Tibial nerve (tissue), 4 donors: ENCODE measurements at places on chromosomes 5 and 9. TPM values are rescaled to one million over a fixed set of nuclear protein-coding genes. Genes with fewer than 3 reads are reported as not detected.

GRCh38 chr9:137429974-137430722 is 7.0 kb downstream of the NOXA1 start:
- no peak for DNase-seq

Gene PCDHGA5
- total RNA-seq, result 13.2 TPM

Gene NUTM2F
- total RNA-seq, result not detected

DNA sequence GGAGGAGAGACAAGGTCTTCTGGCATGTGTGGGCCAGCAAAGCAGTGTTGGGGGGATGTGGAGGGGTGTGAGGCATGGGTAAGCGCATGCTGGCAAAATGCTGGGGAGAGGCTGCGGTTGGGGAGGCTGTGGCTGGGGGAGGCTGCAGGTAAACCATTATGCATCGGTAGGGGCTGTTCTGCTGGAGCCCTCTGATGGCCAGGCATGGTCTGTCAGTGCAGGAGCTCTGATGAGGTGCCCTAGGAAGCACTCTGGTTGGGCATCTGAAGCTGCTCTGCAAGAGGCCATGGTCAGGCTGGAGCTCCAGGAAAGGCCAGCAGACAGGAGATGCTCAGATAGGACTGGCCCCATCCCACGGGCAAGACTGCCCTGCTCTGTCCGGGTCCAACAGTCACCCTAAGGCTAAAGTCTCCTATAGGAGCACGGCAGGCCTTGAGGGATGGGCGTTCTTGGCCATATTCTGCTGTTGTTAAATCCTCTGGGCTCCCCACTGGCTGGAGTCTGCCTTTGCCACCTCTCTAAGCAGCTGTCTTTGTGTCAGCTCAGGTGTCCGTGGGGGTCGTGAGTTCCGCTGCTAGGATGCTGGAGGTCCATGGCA is 28.7 kb downstream of the ITGA2 start:
- no peak for DNase-seq

Gene CLTB
- 183 TPM for total RNA-seq

Gene LCN12
- 16.8 TPM for total RNA-seq

Gene ANKDD1B
- total RNA-seq, result 1.5 TPM

- DNase-seq, result no peak
These were observed 11.1 kb downstream of the URM1 start for GRCh38 chr9:128382261-128382660.

DNA sequence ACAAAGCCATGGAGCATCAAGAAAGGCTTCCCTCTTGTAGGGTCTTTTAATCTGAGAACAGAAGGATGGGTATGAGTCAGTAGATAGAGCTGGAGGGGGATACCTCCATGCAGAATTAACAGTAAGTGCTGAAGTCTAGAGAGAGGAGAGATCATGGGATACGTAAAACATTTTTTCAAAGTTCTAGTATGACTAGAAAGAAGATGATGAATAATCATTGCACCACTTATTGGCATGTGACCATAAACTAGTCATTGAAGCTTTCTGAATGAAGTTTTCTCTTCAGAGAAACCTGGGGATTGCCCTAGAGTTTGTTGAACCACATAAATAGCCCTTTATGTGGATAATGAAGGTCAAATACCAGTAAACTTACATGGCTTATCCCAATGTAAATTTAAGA is 48.6 kb upstream of the PTPRD start:
- DNase-seq, result no peak

GRCh38 chr5:90111364-90112032 is 298.1 kb downstream of the CETN3 start:
- no peak for DNase-seq

DNA sequence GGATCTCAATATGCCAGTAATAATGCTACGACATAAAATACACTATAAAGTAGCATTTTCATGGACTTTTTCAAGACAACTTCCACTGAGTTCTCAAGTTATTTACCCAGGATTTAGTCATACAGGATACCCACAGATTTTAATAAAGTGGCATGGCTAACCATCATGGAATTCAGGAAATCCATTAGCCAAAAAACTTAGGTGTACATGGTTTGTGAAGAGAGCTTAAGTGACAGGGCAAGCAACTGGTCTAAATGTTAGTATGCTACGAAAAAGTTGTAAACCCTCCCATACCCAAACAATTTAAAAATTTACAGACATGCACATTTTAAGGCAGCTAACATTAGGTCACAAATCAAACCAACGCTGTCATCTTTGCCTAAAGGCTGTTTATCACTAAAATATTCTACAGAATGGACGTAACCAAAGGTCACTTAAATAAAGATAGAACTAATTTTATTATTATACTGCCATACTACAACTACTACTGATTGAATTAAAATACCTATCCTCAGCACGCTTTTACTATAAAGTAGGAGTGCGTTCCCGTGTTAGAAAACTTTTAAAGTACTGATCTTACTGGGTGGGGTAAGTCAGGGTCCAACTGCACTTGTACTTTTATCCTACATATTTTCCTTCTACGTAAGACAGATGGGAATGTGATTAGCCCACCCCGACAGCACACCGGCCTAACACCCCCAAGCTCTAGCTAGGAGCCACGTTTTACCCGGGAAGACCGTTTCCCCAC is 1.1 kb downstream of the UBTD2 start:
- no peak for DNase-seq

Gene CER1
- not detected for total RNA-seq

DNA sequence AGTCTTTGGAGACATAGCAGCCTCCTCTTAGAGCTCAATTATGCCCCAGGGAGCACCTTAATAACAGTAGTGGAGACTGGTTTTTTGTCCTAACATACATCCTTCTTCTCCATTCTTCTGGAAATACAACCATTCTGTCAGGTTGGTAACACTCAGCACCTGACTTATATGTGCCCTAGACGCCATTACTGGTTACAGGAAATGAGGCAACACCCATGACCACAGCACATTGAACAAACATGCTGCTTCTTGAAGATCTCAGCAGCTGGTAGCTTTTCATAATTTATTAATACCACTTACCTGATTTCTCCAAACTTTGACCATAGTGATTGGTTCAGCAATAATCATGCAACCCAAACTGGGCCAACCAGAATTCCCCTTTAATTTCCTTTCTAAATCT is 25.1 kb upstream of the TRPM3 start:
- no peak for DNase-seq

Gene ABL1
- total RNA-seq, result 69.7 TPM

- no peak for DNase-seq
These were observed 8.9 kb upstream of the PTAR1 start for GRCh38 chr9:69768716-69769115.

GRCh38 chr9:18036422-18037187 is 437.3 kb upstream of the ADAMTSL1 start:
- no peak for DNase-seq
